CD8-positive, alpha-beta memory T cell (primary cell): ENCODE measurements at places on chromosomes 12 and 14.
A peak's percentile ranks its signal among the peaks of the same experiment; 100 is the strongest.

DNA sequence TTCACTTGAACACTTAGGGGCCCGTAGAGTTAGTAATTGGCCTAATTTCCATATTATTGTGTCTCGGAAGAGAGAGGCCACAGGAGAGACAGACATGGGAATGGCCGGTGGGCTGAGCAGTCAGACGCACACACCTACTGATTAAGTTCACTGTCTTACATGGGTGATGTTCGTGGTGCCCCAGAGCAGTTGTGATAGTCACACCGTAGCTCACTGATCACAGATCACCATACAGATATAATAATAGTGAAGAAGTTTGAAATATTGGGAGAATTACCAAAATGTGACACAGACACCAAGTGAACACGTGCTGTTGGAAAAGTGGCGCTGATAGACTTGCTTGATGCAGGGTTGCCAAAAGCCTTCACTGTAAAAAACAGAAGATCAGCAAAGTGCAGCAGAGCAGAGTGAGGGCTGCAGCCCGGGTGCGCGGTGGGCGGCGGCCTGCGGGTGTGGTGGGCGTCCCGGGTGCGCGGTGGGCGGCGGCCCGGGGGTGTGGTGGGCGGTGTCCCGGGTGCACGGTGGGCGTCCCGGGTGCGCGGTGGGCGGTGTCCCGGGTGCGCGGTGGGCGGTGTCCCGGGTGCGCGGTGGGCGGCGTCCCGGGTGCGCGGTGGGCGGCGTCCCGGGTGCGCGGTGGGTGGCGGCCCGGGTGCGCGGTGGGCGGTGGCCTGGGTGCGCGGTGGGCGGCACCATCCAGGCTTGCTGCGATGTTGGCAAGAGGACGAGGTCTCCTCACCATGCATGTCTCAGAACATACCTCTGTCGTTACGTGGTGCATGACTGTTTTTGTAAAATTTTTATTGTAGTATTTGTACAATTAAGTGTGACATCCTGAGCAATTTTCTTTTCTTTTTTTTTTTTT, 34.3 kb upstream of the TEX22 start:
- DNase-seq, result peak; percentile 77

DNA sequence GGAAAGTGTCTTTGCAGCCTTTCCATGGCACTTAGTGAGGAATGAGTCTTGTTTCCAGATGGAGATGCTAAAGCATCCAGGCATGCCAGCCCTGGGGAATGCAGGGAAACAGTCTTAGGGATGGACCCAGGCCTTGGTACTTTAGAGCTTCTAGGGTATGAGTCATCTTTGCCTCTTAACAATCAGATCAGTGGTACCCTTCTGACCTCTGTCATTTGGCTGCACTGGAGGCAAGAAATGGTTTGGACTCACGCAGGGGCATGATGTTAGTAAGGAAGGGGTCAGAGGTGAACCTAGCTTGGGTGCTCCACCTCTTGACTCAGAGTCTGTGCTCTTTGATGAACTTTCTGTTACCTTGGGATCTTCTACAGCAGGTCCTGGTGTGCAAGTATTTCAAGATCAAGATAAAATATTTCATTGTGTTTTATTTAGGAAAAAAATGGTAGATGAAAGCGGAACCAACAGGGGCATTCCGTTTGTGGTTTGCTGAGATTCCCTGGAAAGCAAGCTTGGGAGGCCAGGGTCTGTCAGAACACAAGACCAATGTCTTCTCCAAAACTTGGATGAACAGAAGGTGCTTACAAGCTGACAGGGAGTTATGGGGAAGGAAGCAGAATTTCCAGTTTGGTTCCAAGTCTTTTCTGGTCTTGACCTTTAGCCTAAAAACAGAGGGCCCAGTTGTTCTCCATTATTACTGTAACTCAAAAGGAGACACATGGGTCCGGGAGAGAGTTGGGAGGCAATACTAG, 216.2 kb downstream of the ZFP36L1 start:
- DNase-seq, result no peak

- DNase-seq, result no peak
These were observed 131.8 kb upstream of the EEA1 start for GRCh38 chr12:93060666-93061472.

- DNase-seq, result no peak
These were observed 31.5 kb downstream of the TMEM63C start for GRCh38 chr14:77212943-77213678.

DNA sequence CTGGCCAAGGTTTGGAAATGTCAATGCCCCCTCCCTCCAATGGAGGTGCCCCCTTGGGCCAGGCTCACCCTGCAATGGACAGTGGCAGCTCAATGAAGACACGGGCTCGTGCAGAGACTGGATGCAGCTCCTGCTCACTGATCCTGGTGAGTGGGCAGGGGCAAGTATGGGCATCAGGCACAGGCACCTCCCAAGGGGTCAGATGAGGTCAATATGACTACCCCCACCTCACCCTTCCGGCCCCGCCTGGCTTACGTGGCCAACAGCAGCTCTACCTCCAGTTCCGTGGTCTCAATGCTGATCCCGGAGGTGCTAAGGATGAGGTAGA, 13.6 kb downstream of the ITGA7 start:
- DNase-seq, result no peak

GRCh38 chr12:62703011-62703380, 232.0 kb downstream of the PPM1H start:
- DNase-seq, result no peak

DNA sequence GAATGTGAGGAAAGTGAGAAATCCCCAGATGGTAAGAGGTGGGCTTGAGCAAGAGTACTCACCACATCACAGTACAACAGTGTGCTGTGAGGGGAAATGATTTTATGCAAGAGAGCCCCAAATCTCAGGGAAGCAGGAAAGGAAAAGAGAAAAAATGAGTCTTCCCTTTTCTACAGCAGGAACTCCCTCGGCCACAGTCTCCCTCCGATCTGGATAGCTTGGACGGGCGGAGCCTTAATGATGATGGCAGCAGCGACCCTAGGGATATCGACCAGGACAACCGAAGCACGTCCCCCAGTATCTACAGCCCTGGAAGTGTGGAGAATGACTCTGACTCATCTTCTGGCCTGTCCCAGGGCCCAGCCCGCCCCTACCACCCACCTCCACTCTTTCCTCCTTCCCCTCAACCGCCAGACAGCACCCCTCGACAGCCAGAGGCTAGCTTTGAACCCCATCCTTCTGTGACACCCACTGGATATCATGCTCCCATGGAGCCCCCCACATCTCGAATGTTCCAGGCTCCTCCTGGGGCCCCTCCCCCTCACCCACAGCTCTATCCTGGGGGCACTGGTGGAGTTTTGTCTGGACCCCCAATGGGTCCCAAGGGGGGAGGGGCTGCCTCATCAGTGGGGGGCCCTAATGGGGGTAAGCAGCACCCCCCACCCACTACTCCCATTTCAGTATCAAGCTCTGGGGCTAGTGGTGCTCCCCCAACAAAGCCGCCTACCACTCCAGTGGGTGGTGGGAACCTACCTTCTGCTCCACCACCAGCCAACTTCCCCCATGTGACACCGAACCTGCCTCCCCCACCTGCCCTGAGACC, 7.8 kb downstream of the ATN1 start:
- no peak for DNase-seq

- DNase-seq, result no peak
These were observed 594.3 kb downstream of the LRFN5 start for GRCh38 chr14:42200957-42201356.

DNA sequence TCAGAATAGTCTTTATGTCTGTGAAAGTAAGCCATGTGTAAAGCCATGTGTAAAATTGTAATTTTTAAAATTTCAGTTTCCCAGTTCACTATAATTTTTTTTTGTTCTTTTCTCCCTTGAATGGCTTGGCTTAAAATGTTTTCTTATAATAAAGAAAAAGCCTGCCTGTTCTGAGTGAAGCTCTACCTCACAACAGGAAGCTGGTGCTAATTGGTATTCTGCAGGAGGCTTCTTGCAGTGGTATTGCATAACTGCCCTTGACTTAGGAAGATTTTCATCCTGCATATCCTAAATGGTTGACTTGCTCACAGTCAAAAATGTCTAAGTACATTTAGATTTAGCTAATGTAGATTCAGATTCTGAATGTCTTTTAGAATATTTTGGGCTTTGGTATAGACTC, 49.5 kb downstream of the ATP2A2 start:
- DNase-seq, result no peak

- no peak for DNase-seq
These were observed 21.2 kb upstream of the INSM2 start for GRCh38 chr14:35512765-35513164.

DNA sequence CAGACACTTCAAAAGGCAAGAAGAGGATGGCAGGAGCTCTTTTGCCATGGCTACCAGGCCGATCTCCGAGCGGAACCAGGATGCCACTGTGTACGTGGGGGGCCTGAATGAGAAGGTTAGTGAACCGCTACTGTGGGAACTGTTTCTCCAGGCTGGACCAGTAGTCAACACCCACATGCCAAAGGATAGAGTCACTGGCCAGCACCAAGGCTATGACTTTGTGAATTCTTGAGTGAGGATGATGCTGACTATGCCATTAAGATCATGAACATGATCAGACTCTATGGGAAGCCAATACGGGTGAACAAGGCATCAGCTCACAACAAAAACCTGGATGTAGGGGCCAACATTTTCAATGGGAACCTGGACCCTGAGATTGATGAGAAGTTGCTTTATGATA, 9.8 kb downstream of the GARIN2 start:
- no peak for DNase-seq

- DNase-seq, result no peak
These were observed 58.3 kb downstream of the TMCC3 start for GRCh38 chr12:94592080-94592479.

DNA sequence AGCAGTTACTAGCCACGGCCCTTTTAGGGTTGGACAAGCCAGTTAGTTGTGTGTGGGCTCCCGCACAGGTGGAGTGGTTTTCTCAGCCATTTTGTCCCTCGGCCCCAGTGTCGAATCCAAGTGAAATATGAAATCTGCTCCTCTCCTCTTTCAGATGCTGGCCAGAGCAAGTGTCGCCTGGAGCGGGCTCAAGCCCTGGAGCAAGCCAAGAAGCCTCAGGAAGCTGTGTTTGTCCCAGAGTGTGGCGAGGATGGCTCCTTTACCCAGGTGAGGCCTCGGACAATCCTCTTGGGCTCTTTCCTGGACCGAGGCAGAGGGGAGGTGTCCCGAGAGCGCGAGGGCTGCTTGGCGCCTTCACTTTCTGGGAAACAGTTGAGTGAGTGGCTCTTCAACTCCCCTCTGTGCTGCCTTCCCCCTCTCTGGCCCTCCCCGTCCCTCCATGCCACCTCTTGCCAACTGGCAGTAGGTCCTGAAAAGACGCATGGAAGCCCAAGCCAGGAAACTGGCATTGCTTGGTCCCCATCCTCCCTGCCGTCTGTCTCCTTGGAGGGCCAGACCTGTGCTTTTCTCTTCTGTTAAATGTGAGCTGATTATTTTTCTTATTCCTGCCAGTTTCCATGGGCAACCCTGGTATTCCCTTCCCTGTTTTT, 74.2 kb downstream of the SMOC1 start:
- no peak for DNase-seq
